ENCODE measurements at places on chromosomes 2 and 18. TPM values are rescaled to one million over a fixed set of nuclear protein-coding genes. Genes with fewer than 3 reads are reported as not detected.

DNA sequence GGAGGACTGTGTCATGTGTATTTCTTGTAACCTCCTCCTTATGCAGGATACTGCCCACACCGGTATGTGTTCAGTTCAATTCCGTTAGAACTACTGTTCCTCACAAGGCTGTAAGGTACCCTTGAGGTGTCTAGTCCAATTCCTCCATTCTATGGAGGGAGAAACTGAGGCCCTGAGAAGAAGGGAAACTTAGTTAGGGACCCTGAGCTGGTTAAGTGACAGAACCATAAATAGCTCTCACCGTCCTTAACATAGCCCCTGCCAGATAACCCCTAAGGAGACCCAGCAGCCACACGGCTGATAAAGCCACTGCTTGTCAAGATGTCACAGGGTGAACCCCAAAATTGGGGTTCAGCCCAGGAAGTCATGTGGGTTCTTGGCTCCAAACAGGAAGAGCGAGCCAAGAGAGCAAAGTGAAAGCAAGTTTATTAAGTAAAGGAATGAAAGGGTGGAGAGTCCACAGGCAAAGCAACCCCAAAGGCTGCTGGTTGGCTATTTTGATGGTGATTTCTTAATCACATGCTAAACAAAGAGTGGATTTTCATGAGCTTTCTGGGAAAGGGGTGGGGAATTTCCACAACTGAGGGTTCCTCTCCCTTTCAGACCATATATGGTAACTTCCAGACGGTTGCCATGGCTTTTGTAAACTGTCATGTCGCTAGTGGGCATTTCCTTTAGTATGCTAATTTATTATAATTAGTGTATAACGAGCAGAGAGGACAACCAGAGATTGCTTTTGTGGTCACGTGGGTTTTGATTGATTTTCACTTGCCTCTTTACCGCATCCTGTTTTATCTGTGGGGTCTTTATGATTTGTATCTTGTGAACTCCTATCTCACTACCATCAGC is 83.4 kb upstream of the RTN4 start:
- DNase-seq: peak; percentile 49

The BOLL gene
- not detected for total RNA-seq

GRCh38 chr18:63253428-63254372 is 65.9 kb downstream of the BCL2 start:
- no peak for DNase-seq

DNA sequence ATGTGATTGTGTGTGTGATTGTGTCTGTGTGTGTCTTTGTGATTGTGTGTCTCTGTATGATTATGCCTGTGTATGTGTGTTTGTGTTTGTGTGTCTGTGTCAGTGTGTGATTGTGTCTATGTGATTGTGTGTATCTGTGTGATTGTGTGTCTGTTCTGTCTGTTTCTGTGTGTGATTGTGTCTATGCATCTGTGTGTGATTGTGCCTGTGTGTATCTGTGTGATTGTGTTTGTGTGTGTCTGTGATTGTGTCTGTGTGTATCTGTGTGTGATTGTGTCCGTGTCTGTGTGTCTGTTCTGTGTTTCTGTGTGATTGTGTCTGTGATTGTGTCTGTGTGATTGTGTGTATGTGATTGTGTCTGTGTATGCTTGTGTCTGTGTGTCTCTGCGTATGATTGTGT is 12.1 kb upstream of the KLHL30 start:
- DNase-seq: no peak

The LBX2 gene
- 0.78 TPM for total RNA-seq

DNA sequence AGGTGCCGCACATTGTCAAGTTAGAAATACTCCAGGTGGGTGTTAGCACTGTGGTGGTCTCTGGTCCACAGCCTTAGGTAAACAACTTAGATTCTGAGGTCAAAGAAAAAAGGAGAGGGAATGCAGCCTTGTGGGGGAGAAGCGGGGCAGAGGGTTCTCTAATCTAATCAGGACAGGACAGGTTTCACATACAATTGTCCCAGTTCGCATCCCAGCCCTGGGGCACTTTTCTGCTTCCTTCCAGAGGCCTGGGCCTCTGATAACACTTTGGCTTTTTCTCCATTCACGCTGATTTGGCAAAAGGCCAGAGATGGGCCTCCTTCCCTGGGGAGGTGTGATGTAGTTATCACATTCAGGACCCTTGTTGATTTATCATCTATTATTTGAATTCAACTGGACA is 32.5 kb downstream of the SLC1A4 start:
- no peak for DNase-seq

DNA sequence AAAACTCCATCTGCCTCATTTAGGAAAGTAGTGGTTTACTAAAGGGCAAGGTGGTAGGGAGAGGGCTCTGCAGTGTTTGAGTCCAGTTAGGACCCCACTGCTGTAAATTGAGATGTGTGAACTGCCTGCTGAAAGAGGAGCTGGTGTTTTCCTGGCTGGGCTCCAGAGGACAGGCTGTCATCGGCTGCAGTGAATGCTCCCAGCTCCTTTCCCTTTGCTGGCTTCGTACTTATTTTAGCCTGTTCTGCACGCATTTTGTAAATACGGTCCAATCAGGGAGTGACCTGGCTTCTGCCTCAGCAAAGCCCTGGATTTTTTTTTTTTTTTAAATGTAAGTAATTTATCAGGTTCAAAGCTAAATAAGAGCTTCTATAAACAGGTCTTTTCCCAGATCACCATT is 37.5 kb downstream of the SLC4A3 start:
- peak; percentile 78 for DNase-seq

The TPO gene
- total RNA-seq: 2.0 TPM

DNA sequence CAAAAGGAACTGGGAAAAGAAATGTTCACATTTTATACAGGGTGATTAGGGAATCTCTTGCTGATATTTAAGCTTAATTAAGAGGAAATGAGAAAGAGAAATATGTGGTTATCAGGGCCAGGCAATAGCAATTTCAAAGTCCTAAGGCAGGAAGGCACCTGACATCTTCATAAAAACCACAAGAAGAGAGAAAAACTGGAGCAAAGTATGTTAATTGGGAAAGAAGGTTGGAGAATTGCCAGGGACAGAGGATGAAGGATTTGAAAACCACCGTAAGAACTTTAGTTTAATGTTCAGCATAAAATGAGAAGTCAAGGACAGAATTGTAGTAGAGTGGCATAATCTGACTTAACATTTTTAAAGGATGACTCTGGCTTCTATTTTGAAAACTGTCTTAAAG is 691.8 kb upstream of the NRXN1 start:
- DNase-seq: no peak

All from right cardiac atrium (tissue), 5 donors.